Type B pancreatic cell (in vitro differentiated cells): ENCODE measurements at places on chromosomes 12 and 14. TPM values are rescaled to one million over a fixed set of nuclear protein-coding genes. Genes with fewer than 3 reads are reported as not detected.

DNA sequence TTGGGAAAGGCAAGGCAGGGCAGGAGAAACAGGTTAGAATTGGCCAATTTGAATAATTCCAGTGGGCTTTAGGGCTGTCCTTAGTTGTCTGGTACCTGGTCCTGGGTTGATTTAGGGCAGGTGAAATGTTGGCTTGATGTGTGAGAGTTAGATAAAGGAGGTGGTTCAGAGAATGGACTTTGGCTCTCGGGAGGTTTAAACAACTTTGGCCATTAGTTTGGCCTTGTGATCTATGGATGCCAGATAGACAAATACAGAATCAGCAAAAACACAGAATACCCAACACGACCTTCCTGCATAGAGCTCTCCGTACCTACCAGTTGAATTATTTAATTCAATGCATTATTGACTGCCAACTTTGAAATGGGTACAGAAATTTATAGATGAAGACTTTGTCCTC lies 35.1 kb downstream of the SCN8A start:
- no peak for DNase-seq

GRCh38 chr14:61615743-61616523 lies 79.4 kb upstream of the HIF1A start:
- DNase-seq: no peak

DNA sequence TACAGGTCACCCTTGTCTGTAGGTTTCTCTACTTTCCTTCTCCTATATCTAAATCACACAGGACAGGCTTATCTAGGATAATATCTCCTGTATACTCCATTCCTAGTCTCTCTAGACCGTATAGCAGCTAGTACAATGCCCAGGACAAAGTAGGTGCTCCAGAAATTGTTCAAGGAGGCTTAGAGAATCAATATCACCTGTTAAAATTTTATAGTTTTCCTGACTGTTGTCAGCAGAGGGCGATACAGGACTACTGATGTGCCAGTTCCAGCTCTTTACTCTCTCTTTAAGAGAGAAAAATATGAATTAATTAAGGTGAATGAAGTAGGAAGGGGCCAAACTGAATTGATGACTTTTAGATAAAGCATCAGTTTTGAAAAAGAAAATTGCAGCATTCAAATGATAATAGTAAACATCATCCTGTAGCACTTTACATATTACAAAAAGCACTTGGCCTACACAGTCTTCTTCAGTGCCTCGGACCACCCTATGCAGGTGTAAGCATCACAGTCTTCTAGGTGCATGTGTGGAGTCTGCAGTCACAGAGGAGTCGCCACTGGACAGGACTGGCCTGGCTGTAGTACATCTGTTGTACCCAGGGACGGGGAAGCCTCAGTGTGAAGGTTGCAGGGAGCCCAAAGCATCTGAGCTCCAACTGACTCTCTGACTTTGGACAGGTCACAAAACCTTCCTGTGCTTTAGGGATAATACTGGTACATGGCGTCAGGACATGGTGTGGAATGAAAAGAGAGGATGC lies 61.9 kb upstream of the MAX start:
- no peak for DNase-seq

DNA sequence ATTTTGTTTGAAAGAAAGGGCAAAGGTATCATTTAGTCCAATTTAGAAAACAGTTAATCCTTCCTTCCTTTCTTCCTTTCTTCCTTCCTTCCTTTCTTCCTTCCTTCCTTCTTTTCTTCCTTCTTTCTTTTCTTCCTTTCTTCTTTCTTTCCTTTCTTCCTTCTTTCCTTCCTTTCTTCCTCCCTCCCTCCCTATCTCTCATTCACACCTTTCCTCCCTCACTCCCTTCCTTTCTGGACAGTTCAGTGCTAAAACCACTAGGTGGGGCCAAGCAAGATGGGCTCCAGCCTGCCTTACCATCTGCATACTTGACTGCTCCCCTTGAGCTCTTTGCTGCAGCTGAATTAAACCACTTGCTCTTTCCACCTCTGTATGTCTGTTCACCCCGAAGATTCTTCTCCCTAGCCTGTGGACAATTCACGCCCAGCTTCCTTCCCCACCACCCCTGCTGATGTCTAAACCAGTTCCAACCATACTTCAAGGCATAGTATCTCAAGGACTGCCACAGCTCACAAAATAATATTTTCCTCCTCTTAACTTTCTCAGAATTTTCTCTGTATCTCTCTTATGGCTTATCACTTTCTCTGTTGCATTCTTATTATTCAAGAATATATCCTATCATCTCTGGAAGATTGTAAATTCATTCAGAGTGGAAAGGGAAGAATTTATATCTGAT lies 78.0 kb downstream of the DBX2 start:
- no peak for DNase-seq

DNA sequence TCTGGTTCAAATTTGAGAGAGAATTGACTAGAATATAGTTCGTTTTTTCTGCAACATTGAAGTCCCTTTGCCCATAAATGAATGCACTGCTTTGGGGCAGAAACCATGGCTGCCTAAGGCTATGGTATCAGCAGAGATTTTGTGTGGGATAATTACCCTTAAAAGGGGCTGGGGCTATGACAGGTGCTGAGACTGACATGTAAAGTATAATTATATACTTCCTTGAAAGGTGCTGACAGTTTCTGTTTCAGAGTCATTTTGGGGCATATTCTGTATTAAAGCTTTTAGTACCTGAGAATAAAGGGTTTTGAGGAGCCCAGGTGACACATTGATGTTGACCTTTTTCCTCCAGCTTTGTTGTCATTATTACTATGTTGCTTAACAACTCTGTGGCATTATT lies 150.3 kb upstream of the PTPRQ start:
- DNase-seq: no peak

- DNase-seq: no peak
These were observed 104.1 kb downstream of the EPS8 start for GRCh38 chr12:15684896-15685658.

DNA sequence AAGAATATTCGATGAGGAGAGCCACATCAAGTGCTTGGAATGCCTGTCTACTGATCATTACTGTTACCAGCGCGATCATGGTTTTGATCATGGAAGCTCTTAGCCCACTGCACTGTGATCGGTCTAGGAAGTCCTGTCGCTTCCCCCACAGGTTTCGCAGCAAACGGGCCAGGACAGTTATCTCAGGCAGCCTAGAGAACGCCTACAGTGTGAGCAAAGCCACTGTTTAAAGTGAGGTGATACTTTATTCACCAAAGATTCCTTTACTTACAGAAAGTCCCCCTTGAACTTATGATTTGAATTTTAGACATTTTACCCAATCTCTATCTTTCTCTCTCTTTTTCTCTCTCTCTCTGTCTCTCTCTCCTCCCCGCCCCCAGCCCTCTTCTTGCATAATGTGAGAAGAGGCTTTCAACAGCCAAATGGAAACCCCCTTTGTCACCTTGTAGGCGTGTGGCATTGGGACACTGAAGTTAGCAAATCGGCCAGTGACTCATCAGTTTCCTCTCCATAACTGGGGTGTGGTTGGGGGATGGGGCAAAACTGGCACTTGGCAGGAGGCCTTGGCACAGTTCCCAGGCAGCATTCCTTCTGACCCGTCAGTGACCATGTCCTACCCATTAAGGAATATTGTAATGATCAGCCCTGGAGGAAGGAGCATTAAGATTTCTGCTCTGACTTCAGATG lies 214.8 kb downstream of the CHST11 start:
- DNase-seq: no peak

- no peak for DNase-seq
These were observed 57.7 kb downstream of the HMGA2 start for GRCh38 chr12:65881965-65882413.

- DNase-seq: no peak
These were observed 14.7 kb downstream of the FANCM start for GRCh38 chr14:45150386-45150890.

- DNase-seq: no peak
These were observed 23.8 kb downstream of the SPTB start for GRCh38 chr14:64855721-64856528.

GRCh38 chr12:13027032-13027431 lies 17.1 kb upstream of the FAM234B start:
- no peak for DNase-seq

GRCh38 chr12:66058554-66058953 lies 72.0 kb downstream of the LLPH start:
- no peak for DNase-seq

DNA sequence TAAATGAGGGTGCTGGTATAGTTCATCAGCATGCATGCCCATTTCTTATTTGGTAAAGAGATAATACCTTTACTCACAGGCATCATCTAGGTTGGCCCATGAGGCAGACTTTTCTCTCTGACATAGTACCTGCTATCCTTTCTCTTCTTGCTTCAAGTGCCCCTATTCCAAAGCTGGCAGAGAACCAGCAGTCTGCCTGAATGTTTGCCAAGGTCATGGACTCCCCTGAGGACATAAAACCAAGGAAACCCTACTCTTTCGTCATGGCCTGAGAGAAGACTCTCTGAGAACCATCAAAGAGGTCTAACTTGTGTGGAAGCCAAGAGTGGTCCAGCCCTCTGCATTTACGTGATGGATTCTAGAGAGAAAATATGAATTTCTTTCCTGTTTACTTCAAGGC lies 11.9 kb downstream of the PPP1R36 start:
- DNase-seq: no peak

- no peak for DNase-seq
These were observed 244.9 kb upstream of the LRIG3 start for GRCh38 chr12:59164991-59165718.

- no peak for DNase-seq
These were observed 75.8 kb upstream of the CCDC91 start for GRCh38 chr12:28114488-28114887.

- no peak for DNase-seq
These were observed 5.1 kb downstream of the SLC4A8 start for GRCh38 chr12:51429700-51430099.

DNA sequence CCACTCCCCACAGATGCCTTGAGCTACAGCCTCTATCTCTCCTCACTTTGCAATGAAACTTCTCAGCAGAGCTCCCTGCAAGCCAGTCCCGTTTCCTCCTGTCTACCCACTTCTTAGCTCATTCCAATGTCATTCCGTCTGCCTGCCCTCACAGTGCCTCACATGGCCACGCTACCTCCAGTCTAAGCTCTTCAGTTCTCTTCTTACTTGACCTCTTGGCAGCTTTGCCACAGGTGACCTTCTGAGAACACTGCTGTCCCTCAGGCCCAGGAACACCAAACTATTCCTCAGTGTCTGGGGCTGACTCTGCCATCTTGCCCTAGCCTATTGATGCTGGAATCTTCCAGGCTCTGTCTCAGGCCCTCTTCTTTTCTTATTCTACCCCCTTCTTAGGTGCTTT lies 110.1 kb downstream of the EGLN3 start:
- DNase-seq: no peak

SLC5A8 gene
- 0.72 and 1.0 TPM in 2 replicates for total RNA-seq

KLRC3 gene
- total RNA-seq: not detected in 2 replicates

DACT1 gene
- 5.2 and 29.7 TPM in 2 replicates for total RNA-seq

AQP5 gene
- total RNA-seq: 0.95 and 0.97 TPM in 2 replicates

CLEC2A gene
- total RNA-seq: not detected in 2 replicates

TAS2R30 gene
- total RNA-seq: 1.3 and 2.3 TPM in 2 replicates

CCDC197 gene
- total RNA-seq: not detected in 2 replicates

TMEM30B gene
- total RNA-seq: 12.2 and 25.3 TPM in 2 replicates

NR4A1 gene
- 11.4 and 81.9 TPM in 2 replicates for total RNA-seq
